ENCODE measurements at places on chromosomes 13 and 19.

DNA sequence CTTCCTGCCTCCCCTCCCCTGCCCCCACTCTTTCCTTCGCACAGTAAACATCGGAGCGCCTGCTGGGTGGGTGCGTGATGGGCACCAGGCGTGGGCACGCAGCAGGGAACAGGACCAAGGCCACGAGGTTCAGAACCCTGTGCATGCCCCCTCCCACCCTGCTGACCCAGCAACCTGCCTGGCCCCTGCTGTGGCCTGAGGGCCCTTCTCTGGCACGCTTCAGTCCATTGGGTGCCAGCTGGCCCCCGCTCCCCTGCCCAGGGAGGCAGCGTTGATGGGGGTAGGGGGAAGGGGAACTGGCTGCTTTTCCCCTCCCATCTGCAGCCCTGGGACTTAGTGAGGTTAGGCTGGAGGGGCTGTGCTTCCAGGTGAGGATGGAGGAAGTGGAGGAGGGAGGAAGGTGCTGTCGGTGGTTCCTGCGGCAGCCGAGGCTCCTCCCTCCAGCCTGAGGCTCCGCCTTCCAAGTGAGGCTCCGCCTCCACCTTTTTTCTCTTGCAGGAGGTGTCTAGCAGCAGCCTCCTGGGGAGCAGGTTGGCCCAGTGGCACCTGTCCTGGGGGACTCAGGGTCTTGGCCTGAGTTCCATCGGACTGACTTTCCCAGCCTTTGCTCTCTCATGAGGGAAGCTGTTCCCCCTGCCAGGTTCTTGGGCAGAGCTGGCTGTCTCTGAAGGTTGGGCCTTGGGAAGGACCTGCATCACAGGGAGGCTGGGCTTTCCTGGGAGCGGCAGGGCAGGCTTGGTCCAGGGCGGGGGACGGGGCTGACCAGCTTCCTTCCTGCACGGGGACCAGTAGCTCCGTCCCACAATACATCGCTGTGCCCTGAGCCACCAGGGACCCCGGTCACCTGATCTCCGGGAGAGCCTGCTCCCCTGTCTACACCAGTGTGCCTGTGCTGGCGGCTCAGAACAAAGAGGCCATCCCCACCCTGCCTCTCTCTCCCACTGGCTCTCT, 7.3 kb downstream of the PIAS4 start:
- no peak for DNase-seq

DNA sequence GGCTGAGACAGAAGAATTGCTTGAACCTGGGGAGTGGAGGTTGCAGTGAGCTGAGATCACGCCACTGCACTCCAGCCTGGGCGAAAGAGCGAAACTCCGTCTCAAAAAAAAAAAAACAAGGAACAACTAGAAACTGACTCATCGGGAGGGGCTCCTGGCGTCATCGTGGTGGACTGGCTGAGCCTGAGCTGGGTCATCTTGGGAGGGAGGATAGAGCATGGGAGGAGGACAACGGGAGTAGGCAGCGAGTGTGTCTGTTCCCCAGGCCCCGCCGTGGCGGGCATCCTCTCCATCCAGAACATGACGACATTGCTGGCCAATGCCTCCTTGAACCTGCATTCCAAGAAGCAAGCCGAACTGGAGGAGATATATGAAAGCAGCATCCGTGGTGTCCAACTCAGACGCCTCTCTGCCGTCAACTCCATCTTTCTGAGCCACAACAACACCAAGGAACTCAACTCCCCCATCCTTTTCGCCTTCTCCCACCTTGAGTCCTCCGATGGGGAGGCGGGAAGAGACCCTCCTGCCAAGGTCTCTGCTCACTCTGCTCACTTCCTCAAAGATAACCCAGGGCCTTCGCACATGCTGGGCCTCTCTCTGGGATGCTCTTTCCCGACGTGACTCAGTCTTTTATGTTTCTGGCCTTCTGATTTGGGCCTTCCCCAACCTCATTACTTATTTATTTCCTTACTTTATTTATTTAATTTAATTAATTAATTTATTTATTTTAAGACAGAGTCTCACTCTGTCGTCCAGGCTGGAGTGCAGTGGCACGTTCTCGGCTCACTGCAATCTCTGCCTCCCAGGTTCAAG, 16.6 kb downstream of the DDX39A start:
- DNase-seq: no peak

GRCh38 chr19:1466461-1467214, 12.4 kb downstream of the C19orf25 start:
- no peak for DNase-seq

- DNase-seq: no peak
Measured at GRCh38 chr13:41917641-41918040, 43.3 kb downstream of the VWA8 start.

DNA sequence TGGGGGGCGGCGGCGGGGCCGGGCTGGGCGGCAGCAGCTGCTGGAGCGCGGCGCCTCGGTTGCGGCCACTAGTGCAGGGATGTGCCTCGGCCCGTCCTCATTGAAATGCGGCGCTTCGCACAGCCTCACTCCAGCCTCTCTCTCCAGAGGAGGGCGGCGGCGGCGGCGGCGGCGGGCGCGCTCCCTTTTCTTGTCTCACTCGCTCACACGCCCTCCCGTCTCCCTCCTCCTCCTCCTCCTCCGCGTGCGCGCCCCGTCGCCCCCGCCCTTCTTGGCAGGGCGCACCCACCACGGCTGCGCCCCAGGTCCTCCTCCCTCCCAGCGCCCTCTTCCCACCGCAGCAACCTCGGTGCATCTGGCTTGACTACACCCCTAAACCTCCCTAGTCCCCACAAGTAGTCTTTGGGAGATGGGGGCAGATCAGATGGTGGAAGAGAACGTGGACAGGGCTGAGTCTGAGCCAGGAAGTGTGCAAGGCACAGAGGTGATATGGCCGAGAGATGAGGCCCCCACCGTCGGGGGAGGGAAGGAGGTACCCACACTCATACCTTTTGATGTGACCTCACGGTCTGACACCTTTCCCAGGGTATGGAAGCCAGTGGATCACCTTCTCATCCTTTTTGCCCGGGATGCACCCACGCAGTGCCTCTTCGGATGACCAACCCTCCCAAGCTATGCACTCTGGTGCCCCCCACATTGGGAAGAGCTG, at the start of gene DCLK1:
Gene DCLK1, minus strand, starts transcription at position 161 of the 709 bp plus-strand sequence.
- no peak for DNase-seq

- DNase-seq: no peak
Measured at GRCh38 chr13:77919246-77919920, 752 bp upstream of the EDNRB start.

- DNase-seq: no peak
Measured at GRCh38 chr19:47499863-47500830, 14.7 kb downstream of the NAPA start.

DNA sequence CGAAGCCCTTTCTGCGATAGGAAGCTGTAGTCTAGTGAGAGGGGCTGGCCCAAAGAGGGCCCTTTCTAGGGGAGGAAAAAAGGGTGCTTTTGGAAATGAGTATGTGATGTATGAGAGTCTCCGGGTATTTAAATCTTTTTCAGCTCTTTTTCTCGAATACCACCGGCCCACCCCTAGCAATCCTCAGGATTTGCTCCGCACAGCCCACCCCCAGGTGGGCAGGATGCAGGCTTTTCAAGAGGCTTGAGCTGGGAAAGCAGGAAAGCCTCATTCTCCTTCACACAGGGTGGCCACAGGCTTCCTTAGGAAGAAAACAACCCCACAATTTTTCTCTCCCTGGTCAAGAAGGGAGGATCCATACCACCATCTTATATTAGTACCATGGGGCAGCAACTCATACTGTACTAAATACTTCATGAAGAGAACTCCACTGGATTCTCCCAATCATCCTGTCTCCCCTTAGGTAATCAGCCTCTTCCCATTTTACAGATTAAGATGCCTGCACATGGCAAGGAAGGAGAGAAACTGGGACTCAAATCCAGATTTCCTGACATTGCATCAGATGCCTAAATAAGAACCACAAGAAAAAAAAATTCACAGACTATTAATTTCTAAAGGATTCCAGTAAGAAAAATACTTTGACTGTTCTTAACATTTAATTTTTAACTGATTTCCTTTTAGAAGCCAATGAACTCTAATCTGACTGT, 84.4 kb downstream of the STK24 start:
- no peak for DNase-seq

GRCh38 chr13:38702669-38703068, 15.8 kb downstream of the FREM2 start:
- no peak for DNase-seq

DNA sequence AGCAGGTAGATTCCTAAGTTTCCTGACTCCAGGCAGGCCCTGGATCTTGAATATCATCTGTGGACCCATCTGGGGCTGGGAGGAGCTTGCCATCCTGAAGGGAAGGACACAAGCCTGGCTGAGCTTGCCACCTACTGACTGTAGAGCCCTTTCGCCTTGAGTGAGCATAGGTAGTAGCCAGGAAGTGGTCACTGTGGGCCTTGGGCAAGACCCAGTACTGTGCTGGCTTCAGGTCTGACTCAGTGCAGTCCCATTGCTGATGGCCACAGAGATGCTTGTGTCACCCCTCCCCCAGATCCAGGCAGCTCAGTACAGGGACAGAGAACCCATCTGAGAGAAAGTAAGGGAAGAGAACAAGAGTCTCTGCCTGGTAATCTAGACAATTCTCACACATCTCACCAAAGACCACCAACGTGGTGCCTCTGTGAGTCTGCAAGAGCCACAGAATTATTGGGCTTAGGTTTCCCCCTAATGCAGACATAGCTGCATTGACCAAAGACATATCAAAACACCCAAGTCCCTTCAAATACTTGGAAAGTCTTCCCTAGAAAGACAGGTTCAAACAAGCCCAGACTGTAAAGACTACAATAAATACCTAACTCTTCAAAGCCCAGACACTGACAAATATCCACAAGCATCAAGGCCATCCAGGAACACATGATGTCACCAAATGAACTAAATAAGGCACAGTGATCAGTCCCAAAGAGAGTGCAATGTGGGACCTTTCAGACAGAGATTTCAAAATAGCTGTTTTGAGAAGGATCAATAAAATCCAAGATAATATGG, 108.2 kb upstream of the WASF3 start:
- DNase-seq: no peak

- no peak for DNase-seq
Measured at GRCh38 chr13:48892688-48893075, 83.0 kb upstream of the FNDC3A start.

Measured in NCI-H1417 treated with DMSO at 0.1 percent for 48 hours (cell line).